MCF 10A (cell line): ENCODE measurements at places on chromosomes 4 and X. TPM values are rescaled to one million over a fixed set of nuclear protein-coding genes. Genes with fewer than 3 reads are reported as not detected.

GRCh38 chr4:84051639-84052038 is 447.5 kb downstream of the NKX6-1 start:
- no peaks in the 10 kb centered on the region for H3K4me1 ChIP-seq
- no peaks in the 10 kb centered on the region for H3K27me3 ChIP-seq
- DNase-seq, result no peak

GRCh38 chrX:49162620-49163019 is at the start of gene MAGIX:
Gene MAGIX, plus strand, starts transcription at chrX:49162758. Its CDS starts 132 bp downstream, at chrX:49162890.
- DNase-seq, result no peak
- no peaks in the 10 kb centered on the region for H3K27me3 ChIP-seq
- no peaks in the 10 kb centered on the region for H3K36me3 ChIP-seq

SMIM31 gene
- total RNA-seq, result not detected in 2 replicates

GRCh38 chrX:12007881-12008280 is 130.4 kb upstream of the FRMPD4 start:
- peak; percentile 92 for DNase-seq
- H3K27me3 ChIP-seq, result no peaks in the 10 kb centered on the region
- H3K4me1 ChIP-seq, result peaks cover 23% of the 10 kb centered on the region

GRCh38 chr4:6932918-6933317 is 23.3 kb downstream of the TBC1D14 start:
- peaks cover 36% of the 10 kb centered on the region for H3K36me3 ChIP-seq
- H3K27me3 ChIP-seq, result no peaks in the 10 kb centered on the region
- H3K4me3 ChIP-seq, result no peak overlapping the region
- no peak for DNase-seq

AMTN gene
- total RNA-seq, result not detected in 2 replicates

- no peak overlapping the region for H3K27ac ChIP-seq
- no peak for DNase-seq
- H3K36me3 ChIP-seq, result no peaks in the 10 kb centered on the region
- H3K4me3 ChIP-seq, result no peak overlapping the region
- peaks cover 14% of the 10 kb centered on the region for H3K4me1 ChIP-seq
- no peaks in the 10 kb centered on the region for H3K27me3 ChIP-seq
Measured at GRCh38 chr4:40547789-40548132, 81.9 kb downstream of the RBM47 start.

AREG gene
- total RNA-seq, result 1,402 and 1,878 TPM in 2 replicates

TMPRSS11B gene
- total RNA-seq, result not detected in 2 replicates

- H3K27ac ChIP-seq, result no peak overlapping the region
- H3K36me3 ChIP-seq, result no peaks in the 10 kb centered on the region
- no peak overlapping the region for H3K4me3 ChIP-seq
Measured at GRCh38 chrX:28520786-28521185, 66.5 kb upstream of the IL1RAPL1 start.

- H3K36me3 ChIP-seq, result no peaks in the 10 kb centered on the region
- DNase-seq, result no peak
- H3K27me3 ChIP-seq, result no peaks in the 10 kb centered on the region
Measured at GRCh38 chr4:37917388-37917787, 26.5 kb downstream of the TBC1D1 start.

- no peak overlapping the region for H3K27ac ChIP-seq
- H3K36me3 ChIP-seq, result no peaks in the 10 kb centered on the region
- peaks cover 58% of the 10 kb centered on the region for H3K27me3 ChIP-seq
Measured at GRCh38 chrX:43817444-43817843, 64.8 kb downstream of the MAOB start.

MAGED4 gene
- not detected in 2 replicates for total RNA-seq

DNA sequence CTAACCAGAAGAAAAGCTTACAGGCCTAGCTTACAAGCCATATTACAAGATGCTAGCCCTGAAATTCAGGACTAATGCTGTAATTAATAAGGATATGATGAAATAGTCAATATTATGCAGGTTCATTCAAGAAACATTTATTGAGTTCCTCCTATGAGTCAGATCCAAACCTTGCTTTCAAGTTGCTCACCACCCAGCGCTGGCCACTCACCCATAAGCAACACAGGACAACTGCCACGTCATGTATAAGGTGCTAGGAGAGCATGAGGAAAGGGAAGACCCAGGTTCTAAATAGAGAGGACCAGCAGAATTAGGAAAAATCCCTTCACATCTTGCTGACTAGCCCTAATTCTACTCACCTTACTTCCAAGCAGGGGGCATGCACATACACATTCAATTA is 23.3 kb downstream of the MAML3 start:
- no peak overlapping the region for H3K27ac ChIP-seq
- no peaks in the 10 kb centered on the region for H3K36me3 ChIP-seq
- H3K4me1 ChIP-seq, result peaks cover 7% of the 10 kb centered on the region
- peak; percentile 75 for DNase-seq
- H3K27me3 ChIP-seq, result no peaks in the 10 kb centered on the region

GRCh38 chr4:4289597-4289940 is 385 bp downstream of the LYAR start:
- H3K4me3 ChIP-seq, result peak overlapping the region; percentile 96
- peak overlapping the region; percentile 92 for H3K27ac ChIP-seq
- no peaks in the 10 kb centered on the region for H3K27me3 ChIP-seq
- peak; percentile 20 for DNase-seq
- peaks cover 20% of the 10 kb centered on the region for H3K36me3 ChIP-seq
- peaks cover 41% of the 10 kb centered on the region for H3K4me1 ChIP-seq

- no peaks in the 10 kb centered on the region for H3K4me1 ChIP-seq
- no peak for DNase-seq
- no peak overlapping the region for H3K4me3 ChIP-seq
- no peaks in the 10 kb centered on the region for H3K36me3 ChIP-seq
- peaks cover 74% of the 10 kb centered on the region for H3K27me3 ChIP-seq
Measured at GRCh38 chrX:44245733-44246132, 97.7 kb downstream of the EFHC2 start.

DNA sequence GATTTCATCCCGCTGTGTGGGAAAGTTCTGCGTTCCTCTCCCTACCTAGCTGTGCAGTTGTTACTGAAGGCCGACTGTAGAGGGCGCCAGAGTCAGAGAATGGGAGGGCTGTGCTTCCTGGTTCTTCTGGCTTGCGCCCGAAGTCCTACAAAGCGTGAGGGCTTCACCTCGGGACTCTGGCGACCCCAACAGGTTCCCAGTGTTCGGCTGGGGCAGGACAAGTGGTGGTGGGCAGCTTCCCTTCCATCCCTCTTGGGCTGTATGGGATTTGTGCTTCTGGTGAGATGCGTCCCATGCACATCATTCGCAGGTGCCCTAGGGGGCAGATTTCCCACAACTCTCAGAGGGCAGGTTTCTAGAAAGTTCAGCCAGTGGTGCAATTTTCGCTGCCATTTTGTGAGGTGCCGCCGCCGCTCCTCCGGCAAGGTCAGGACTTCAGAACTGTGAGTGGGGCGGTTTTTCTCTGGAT is 27.3 kb downstream of the CT45A1 start:
- no peak overlapping the region for H3K4me3 ChIP-seq
- no peaks in the 10 kb centered on the region for H3K36me3 ChIP-seq
- DNase-seq, result peak; percentile 64

- DNase-seq, result no peak
- peaks cover 6% of the 10 kb centered on the region for H3K36me3 ChIP-seq
- peaks cover 10% of the 10 kb centered on the region for H3K4me1 ChIP-seq
- H3K27ac ChIP-seq, result no peak overlapping the region
- no peak overlapping the region for H3K4me3 ChIP-seq
- no peaks in the 10 kb centered on the region for H3K27me3 ChIP-seq
Measured at GRCh38 chrX:78326401-78326800, 1.0 kb downstream of the CYSLTR1 start.

DNA sequence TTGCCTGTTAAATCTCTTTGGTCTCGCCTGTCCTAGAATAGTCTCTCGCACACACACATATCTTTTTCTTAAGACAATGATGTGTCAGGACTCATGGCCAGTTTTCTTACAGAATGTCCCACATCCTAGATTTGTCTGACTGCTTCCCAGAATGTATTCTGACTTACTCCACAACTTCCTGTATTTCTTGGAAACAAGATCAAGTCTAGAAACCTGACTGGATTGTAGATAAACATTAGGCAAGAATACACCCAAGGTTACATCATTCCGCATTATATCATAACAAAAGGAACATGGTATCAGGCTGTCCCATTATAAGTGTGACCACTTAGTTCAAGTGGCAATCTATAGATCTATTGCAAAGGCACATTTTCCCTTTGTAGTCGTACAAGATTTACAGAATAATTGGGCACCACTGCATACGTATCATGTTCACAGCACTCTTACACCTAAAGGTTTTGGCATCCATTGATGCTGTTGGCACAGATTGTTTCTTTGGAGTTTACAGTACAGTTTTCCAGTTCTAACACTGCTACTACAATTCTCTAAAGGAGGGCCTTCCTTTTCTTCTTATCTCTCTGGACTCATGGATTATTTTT is 56.4 kb downstream of the FBXW7 start:
- peak; percentile 84 for DNase-seq
- H3K27ac ChIP-seq, result peak overlapping the region; percentile 5
- H3K36me3 ChIP-seq, result peaks cover 6% of the 10 kb centered on the region
- H3K4me1 ChIP-seq, result peaks cover 8% of the 10 kb centered on the region
- H3K4me3 ChIP-seq, result no peak overlapping the region
- no peaks in the 10 kb centered on the region for H3K27me3 ChIP-seq

GRCh38 chr4:85812776-85813175 is 337.8 kb downstream of the ARHGAP24 start:
- H3K4me3 ChIP-seq, result no peak overlapping the region
- H3K4me1 ChIP-seq, result peaks cover 13% of the 10 kb centered on the region
- H3K27ac ChIP-seq, result no peak overlapping the region
- no peak for DNase-seq

- H3K4me1 ChIP-seq, result peaks cover 11% of the 10 kb centered on the region
- H3K27ac ChIP-seq, result no peak overlapping the region
- H3K27me3 ChIP-seq, result no peaks in the 10 kb centered on the region
Measured at GRCh38 chr4:101184668-101185067, 162.7 kb downstream of the PPP3CA start.

GRCh38 chr4:5925419-5926200 is 32.7 kb upstream of the CRMP1 start:
- H3K4me3 ChIP-seq, result no peak overlapping the region
- no peaks in the 10 kb centered on the region for H3K4me1 ChIP-seq
- H3K27ac ChIP-seq, result no peak overlapping the region
- no peaks in the 10 kb centered on the region for H3K27me3 ChIP-seq
- DNase-seq, result no peak
- no peaks in the 10 kb centered on the region for H3K36me3 ChIP-seq

DNA sequence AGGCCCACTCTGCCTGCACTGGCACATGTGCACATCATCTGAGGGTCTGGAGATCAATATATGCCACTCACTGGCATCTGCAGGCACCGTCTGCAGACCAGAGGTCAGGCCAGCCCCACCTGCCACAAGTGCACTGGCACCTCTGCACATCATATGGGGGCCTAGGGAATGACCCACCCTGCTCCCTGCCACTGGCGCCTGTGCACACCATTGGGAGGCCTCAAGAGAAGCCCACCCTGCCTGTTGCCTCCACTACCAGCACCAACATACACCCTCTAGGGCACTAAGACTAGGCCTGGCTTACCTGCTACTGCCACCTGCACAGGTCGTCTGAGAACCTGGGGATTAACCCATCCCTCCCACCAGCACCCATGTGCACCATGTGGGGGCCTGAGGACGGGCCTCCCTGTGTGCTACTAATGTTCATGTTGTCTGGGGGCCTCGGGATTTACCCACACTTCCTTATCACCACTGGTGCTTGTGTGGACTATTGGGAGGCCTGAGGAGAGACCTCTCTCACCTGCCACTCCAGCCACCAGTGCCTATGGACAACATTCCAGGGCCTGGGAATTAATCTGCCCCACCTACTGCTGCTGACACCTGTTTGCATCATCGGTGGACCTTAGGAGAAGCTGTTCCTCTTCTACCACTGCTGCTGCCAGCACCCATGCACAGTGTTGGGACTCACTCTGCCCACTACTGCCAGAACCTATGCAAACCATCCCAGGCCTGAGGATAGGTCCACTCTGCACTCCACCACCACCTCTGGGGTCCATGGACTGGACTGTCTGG is 113.7 kb downstream of the REELD1 start:
- peak overlapping the region; percentile 22 for H3K27ac ChIP-seq
- peaks cover 16% of the 10 kb centered on the region for H3K4me1 ChIP-seq
- H3K36me3 ChIP-seq, result no peaks in the 10 kb centered on the region

CORIN gene
- total RNA-seq, result 0.44 and 1.0 TPM in 2 replicates

GSX2 gene
- total RNA-seq, result not detected in 2 replicates

DNA sequence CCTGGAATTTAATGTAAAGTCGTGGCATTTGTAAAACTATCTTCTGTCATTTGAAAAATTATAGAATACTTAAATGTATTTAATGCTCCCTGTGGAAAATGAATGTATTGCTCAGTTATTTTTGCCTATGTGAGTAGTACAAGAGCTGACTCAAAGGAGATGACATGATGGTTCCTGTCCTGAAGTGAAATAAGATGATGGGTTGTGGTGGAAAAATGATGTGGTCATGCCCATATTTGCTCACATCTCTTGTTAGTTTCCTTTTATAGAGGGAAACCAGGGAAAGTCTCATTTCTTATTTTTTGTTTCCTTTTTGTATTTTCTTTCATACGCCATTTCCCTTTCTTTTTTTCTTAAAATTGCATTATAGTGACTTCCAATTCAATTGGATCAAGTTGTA is 23.7 kb downstream of the PLS3 start:
- H3K4me1 ChIP-seq, result peaks cover 12% of the 10 kb centered on the region
- peak overlapping the region; percentile 86 for H3K27ac ChIP-seq
- H3K27me3 ChIP-seq, result peaks cover 49% of the 10 kb centered on the region
- H3K4me3 ChIP-seq, result no peak overlapping the region

DNA sequence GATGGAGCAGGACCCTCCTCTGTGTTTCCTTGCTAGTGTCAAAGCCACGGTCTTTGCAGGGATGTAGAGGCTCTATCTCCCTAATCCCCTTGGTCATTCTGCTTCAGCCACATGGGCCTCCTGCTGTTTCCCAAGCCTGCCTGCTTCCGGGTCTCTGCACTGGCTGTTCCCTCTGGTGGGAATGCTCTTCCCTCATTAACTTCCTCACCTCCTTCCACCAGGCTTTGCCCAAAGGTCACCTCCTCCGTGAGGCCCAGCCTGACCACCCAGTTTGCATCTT is 56.6 kb downstream of the ABLIM2 start:
- peak overlapping the region; percentile 95 for H3K27ac ChIP-seq
- peaks cover 12% of the 10 kb centered on the region for H3K27me3 ChIP-seq
- H3K4me1 ChIP-seq, result peaks cover 34% of the 10 kb centered on the region
- peaks cover 17% of the 10 kb centered on the region for H3K36me3 ChIP-seq

DNA sequence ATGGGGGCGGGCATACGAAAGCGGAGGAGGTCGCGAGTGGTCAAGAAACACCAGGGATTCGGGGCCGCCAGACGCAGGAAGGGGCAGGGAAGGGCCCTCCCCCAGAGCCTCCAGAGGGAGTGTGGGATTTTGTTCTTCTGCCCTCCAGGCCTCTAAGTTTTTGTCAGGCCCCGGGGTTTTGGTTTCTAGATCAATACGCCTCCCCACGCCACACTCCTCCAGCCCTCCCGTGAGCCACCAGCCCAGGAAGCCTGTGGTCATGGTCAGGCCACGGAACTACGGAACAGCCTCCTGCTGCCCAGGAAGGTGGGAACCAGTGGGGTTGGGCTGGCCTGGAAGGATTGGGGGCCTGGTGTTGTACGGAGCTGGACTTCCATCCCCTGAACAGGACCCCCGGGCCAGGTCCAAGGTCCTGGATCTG is 38.4 kb downstream of the CPLX1 start:
- no peaks in the 10 kb centered on the region for H3K36me3 ChIP-seq
- H3K4me1 ChIP-seq, result peaks cover under 1% of the 10 kb centered on the region
- no peaks in the 10 kb centered on the region for H3K27me3 ChIP-seq
- H3K27ac ChIP-seq, result no peak overlapping the region
- no peak for DNase-seq
- H3K4me3 ChIP-seq, result no peak overlapping the region
